ENCODE measurements at places on chromosomes 7 and 10.

DNA sequence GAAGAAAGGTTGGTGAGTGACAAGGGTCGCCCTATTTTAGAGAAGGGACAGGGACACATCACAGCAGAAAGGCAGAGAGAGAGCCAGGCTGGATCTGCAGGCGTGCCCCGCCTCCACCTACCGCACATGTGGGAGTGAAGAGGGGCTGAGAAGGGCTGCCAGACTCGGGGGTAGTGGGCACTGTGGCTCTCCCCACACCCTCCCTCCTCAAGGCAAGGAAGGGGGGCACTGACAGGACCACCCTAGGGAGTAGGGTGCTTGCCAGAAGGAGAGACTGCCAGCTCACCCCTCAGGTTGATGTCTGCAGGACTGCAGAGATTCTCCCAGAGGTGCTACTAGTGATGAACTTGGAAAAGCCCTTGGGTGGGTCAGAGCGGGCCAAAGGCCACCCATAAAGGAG, 62.8 kb upstream of the ZRANB1 start:
- no peak for DNase-seq

DNA sequence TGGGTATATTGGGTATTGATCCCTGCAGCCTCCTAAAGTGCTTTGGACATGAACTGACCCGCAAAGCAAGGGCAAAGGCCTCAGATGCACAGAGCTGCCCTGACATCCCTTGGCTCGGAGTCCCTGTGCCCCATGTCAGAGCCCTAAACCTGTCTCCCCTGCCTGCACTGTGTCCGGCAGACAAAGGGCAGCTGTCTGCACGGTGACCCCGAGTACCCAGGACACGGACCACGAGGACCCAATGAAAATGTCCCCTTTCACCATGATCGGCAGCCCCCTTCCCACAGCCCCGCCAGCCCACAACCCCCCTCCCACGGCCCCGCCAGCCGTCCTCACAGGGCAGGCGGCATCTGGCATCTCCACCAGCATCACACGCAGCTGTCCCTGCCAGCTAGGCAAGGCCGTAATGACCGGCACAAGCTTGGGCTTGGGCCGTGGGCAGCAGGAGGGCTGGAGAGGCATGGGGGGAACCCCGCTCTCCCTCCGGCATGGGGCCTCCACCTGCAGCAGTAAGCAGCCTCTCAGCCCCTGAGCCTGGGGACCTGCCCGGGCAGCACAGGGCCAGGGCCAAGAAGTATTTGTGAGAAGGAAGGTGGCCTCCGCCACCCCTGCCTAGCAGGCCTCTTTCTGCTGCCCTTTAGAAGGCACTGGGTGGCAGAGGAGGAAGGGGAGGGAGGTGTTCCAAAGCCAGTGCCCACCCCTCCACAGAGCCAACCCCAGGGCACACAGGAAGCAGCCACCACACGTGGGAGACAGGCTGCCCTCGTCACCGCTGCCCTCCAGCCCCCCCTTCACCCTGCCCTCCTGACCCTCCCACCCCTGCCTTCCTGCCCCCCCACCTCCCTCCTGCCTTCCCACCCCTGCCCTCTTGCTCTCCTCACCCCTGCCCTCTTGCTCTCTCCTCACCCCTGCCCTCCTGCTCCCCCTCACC, 10.1 kb downstream of the NUDT1 start:
- no peak for DNase-seq

DNA sequence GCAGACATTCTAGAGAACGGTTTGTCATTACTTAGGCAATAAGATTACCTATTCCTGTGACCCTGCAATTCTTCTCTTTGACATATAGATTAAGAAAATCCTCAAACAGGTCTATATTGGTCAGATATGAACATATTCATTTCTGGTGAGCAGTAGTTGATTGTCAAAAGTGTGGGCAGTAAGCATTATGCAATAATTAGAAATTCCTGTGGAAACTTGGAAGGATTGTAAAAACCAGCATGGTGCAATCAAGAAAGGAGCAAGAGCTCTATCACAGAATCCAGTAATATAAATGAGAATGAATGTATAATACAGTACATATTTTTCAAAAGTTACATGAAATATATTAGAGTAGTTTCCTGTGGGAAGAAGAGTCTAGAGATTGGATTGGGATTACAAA, 406.5 kb downstream of the SUGCT start:
- DNase-seq, result no peak

DNA sequence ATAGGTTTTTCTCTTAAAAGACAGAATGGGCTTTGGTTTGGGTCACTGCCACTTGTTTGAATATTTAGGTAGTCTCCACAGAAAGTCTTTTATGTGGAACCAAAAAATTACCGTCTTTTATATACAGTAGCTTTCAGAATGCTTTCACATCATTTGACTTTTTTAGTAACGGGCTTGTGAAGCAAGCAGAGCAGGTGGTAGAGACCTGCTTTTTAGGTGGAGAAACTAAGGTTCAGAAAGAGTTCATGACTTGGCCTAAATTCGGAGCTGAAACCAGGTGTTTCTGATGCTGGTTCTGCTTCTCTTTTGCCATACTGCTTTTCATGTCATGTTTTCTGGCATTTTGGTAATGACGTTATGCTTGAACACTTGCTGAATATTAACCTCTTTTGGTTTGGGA, 36.3 kb downstream of the GARS1 start:
- no peak for DNase-seq

DNA sequence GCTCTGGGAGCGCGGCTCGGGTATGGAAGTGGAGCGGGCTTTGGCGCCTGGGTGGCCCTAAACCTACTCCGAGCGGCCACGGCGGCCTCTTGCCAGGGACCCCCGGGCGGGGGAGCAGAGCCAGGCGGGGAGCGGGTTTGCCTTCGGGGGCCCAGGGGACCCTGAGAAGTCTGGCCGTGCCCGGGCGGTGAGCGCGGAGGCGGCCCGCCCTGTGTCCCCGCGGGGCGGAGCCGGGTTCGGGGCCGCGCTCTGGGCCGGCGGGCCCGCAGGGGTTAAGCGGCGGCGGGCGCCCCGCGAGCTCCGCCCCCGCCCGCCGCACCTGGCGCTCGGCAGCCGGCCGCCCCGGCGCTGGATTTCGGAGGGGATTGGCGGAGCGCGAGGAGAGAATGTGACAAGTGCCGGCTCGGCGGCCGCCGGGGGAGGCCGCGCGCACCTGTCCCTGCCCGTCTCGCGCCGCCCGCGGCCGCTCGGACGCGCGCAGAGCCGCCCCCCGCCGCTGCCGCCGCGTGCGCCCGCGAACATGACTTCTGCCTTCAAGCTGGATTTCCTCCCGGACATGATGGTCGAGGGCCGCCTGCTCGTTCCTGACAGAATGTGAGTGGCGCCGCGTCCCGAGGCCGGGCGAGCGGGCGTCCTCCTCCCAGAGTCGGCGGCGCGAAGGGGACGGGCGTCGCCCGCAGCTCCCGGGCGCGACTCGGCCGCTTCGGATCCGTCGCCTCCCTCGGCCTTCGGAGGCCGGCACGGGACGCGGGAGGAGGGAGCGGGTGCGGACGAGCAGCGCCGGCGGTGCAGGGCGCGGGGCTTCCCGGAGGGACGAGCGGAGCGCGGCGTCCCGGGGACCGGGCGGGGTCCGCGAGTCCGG, at the start of gene CELF2:
Gene CELF2 (plus strand): TSS at position 303 of the 862 bp plus-strand sequence. CDS start 218 bp downstream, at position 521.
- DNase-seq, result peak; percentile 16

- DNase-seq, result no peak
These were observed 32.9 kb upstream of the ANKRD2 start for GRCh38 chr10:97539523-97540200.

GRCh38 chr10:59626523-59626869, 83.2 kb downstream of the SLC16A9 start:
- DNase-seq, result no peak

Data from T-cell (primary cell).